ENCODE measurements at places on chromosomes 7 and 10. TPM values are rescaled to one million over a fixed set of nuclear protein-coding genes. Genes with fewer than 3 reads are reported as not detected.

NMT2 gene
- 13.7 TPM for total RNA-seq

RSPH10B2 gene
- total RNA-seq = 0.59 TPM

INMT gene
- total RNA-seq = not detected

CPN1 gene
- total RNA-seq = not detected

- no peaks in the 10 kb centered on the region for H3K27me3 ChIP-seq
- no peaks in the 10 kb centered on the region for H3K36me3 ChIP-seq
- H3K4me1 ChIP-seq = peaks cover 21% of the 10 kb centered on the region
- peak; percentile 59 for DNase-seq
- peak overlapping the region; percentile 61 for H3K27ac ChIP-seq
- peak overlapping the region; percentile 20 for H3K4me3 ChIP-seq
Observed at GRCh38 chr10:43781480-43782361, 133.0 kb upstream of the ZNF32 start.

- no peak overlapping the region for H3K4me3 ChIP-seq
- no peaks in the 10 kb centered on the region for H3K4me1 ChIP-seq
- no peak overlapping the region for H3K27ac ChIP-seq
- DNase-seq = no peak
Observed at GRCh38 chr10:25896421-25896820, 37.6 kb upstream of the MYO3A start.

- no peaks in the 10 kb centered on the region for H3K27me3 ChIP-seq
- no peak overlapping the region for H3K4me3 ChIP-seq
- no peak overlapping the region for H3K27ac ChIP-seq
Observed at GRCh38 chr7:140390466-140391190, 7.7 kb downstream of the SLC37A3 start.

- H3K4me1 ChIP-seq = no peaks in the 10 kb centered on the region
- H3K27ac ChIP-seq = no peak overlapping the region
- H3K4me3 ChIP-seq = no peak overlapping the region
- H3K36me3 ChIP-seq = no peaks in the 10 kb centered on the region
- no peak for DNase-seq
Observed at GRCh38 chr10:75708060-75708459, 276.6 kb downstream of the LRMDA start.

GRCh38 chr10:45487735-45488134 lies 113.7 kb downstream of the ALOX5 start:
- no peaks in the 10 kb centered on the region for H3K27me3 ChIP-seq
- H3K36me3 ChIP-seq = peaks cover 16% of the 10 kb centered on the region
- no peak overlapping the region for H3K4me3 ChIP-seq
- H3K4me1 ChIP-seq = no peaks in the 10 kb centered on the region
- DNase-seq = no peak

DNA sequence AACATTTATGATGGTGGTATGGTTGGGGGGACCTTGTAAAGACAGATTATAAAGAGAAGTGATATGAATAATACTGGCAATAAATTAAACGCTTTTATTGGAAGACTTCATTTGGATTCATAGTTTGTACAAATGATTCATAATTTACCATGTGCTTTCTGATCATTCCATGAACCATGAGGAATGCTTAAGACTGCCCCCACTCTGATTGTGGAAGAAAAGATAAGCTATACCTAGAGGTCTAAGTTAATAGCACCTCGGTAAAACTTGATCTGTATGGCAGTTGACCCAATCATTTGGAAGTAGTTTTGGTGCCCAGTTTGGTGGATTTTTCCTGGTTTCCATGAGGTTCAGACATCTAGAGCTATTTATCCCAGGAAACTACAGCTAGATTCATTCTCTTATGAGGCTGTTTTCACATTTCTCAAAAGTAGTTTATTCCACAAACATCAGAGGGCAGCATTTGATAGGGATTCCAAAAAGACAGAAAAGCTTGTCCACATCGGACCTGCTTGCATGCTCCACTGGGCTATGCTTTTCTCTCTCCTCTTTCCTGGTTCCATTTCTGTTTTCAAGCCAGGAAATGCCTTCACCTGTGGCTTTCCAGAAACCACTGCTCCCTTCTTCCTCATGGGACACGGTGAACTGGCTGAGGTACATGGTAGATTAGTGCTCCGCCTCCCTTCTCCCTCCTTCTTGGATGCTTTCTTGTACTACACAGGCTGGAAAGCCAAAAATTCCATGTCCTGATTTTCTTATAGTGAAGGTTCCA lies 29.2 kb downstream of the TFAM start:
- no peaks in the 10 kb centered on the region for H3K4me1 ChIP-seq
- H3K4me3 ChIP-seq = no peak overlapping the region
- H3K27me3 ChIP-seq = no peaks in the 10 kb centered on the region
- DNase-seq = no peak

GRCh38 chr10:128814782-128815181 lies 652.3 kb upstream of the MGMT start:
- no peaks in the 10 kb centered on the region for H3K27me3 ChIP-seq
- no peak overlapping the region for H3K27ac ChIP-seq
- no peaks in the 10 kb centered on the region for H3K4me1 ChIP-seq
- DNase-seq = no peak
- H3K4me3 ChIP-seq = no peak overlapping the region
- H3K36me3 ChIP-seq = no peaks in the 10 kb centered on the region

- no peaks in the 10 kb centered on the region for H3K36me3 ChIP-seq
- no peak overlapping the region for H3K4me3 ChIP-seq
Observed at GRCh38 chr10:29835055-29835454, 200.3 kb upstream of the SVIL start.

GRCh38 chr10:13717936-13718772 lies 131.4 kb downstream of the PRPF18 start:
- H3K36me3 ChIP-seq = no peaks in the 10 kb centered on the region
- no peak overlapping the region for H3K27ac ChIP-seq
- H3K4me3 ChIP-seq = peak overlapping the region; percentile 63
- H3K4me1 ChIP-seq = peaks cover 12% of the 10 kb centered on the region
- peak; percentile 68 for DNase-seq

GRCh38 chr10:77111611-77112550 lies 525.7 kb downstream of the KCNMA1 start:
- no peaks in the 10 kb centered on the region for H3K4me1 ChIP-seq
- peak; percentile 67 for DNase-seq
- H3K4me3 ChIP-seq = no peak overlapping the region
- no peak overlapping the region for H3K27ac ChIP-seq

DNA sequence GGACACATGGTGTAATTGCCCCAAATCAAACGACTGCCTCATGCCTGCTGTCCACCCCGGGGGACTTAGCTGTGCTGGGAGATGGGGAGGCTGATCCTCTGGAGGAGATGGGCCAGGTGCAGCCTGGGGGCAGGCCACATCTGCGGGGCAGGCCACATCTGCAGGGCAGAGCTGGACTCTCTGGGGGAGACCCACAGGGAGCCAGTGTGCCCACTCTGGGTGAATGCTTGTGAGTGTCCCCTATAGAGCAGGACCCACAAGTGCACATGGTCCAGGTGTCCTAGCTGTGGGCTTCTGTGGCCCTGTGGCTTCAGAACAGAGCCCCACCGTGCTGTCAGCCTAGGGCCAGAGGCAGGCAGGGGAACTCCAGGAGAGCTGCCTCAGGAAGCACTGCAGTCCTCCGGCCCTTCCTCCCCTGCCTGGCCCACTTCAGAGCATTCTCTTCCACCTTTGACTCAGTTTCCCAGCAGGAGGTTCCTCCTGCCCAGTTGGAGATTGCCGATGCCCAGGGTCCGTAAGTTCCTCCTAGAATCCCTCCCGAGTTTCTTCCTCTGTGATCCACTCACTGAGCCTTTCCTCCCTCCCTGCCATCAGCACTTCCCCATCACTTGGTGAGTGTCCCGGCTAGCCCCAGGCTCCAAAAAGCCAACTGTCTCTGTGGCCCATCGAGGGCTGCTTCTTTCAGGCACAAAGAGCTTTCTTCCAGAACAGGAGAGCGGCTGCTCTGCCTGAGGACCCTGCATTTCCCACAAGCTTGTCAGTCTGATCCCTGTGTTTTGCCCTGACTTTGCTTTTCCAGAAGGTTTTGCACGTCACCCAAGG lies 50.3 kb downstream of the ADCYAP1R1 start:
- no peak overlapping the region for H3K4me3 ChIP-seq
- H3K27ac ChIP-seq = no peak overlapping the region

DNA sequence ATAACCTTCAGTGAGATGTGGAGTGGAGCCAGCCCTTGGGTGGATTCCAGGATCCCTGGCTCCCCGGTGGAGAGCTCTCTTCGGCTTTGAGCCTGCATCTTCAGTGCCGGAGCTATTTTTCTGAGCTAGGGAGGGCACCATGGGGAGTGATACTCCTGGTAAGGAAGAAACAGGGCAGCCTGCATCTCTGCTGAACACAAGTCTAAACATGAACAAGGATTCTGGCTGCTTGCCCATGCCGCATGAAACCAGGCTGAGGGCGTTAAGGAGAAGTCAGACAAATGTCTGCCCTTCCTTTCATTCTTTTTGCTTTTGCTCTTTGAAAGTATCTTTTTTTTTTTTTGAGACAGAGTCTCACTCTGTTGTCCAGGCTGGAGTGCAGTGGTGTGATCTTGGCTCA lies 60.4 kb downstream of the EVX1 start:
- no peak for DNase-seq
- H3K4me3 ChIP-seq = no peak overlapping the region
- no peaks in the 10 kb centered on the region for H3K4me1 ChIP-seq
- H3K27me3 ChIP-seq = peaks cover 3% of the 10 kb centered on the region
- H3K36me3 ChIP-seq = no peaks in the 10 kb centered on the region
- H3K27ac ChIP-seq = no peak overlapping the region

DNA sequence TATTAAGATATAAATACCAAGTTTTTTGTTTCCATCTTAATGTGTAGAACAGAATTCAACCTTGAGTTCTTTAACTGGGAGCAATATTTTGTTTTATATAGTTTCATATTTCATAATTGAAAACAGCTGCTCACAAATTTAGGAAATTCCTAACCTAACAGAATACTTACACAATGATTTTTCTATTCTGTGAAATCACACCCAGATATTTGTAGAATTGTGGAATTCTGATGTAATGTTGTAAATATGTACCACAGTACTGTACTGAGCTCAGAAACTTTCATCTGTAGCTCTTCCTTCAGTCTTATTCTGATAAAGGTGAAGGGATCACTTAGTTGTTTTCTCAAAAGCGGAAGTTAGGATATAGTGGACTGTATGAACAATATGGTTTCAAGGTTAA lies 143.4 kb upstream of the GLI3 start:
- H3K4me1 ChIP-seq = no peaks in the 10 kb centered on the region
- DNase-seq = no peak
- no peaks in the 10 kb centered on the region for H3K27me3 ChIP-seq
- no peaks in the 10 kb centered on the region for H3K36me3 ChIP-seq
- H3K4me3 ChIP-seq = no peak overlapping the region
- H3K27ac ChIP-seq = no peak overlapping the region

DNA sequence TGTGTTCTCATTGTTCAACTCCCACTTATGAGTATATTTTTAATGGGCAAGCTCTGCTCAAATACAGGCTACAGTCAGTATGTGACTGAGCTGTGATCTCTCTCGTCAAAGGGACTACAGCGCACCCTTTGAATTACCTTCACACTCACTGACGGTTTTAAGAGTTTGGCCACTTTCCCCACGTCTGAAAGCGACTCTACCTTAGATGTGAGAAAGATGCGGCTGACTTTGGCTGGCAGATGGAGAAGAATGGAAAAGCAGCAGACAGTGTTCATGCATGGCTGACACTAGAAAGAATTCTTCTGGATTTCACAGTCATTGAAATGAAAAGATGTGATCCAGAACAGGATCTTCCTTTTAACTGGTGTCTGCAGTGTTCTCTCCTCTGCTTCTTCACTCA lies 2.0 kb upstream of the ATRNL1 start:
- no peak overlapping the region for H3K4me3 ChIP-seq
- no peak overlapping the region for H3K27ac ChIP-seq
- H3K36me3 ChIP-seq = no peaks in the 10 kb centered on the region
- H3K4me1 ChIP-seq = peaks cover 10% of the 10 kb centered on the region
- H3K27me3 ChIP-seq = peaks cover 59% of the 10 kb centered on the region
- DNase-seq = no peak
